ENCODE measurements at places on chromosomes 5 and 9. TPM values are rescaled to one million over a fixed set of nuclear protein-coding genes. Genes with fewer than 3 reads are reported as not detected.

Gene IL7R
- total RNA-seq: 11.8 TPM

Gene GOLPH3
- total RNA-seq: 69.4 TPM

Gene SPOCK1
- total RNA-seq: 35.4 TPM

Gene PCDH12
- total RNA-seq: 13.0 TPM

Gene CTNND2
- total RNA-seq: 1.00 TPM

Gene SCGB3A1
- total RNA-seq: not detected

Gene APC
- 28.7 TPM for total RNA-seq

Gene RNF208
- total RNA-seq: 25.3 TPM

Gene RIOK2
- total RNA-seq: 20.0 TPM

Data from adrenal gland (tissue), 19 donors.